ENCODE measurements at places on chromosomes 6 and 20.
A peak's percentile ranks its signal among the peaks of the same experiment; 100 is the strongest.

DNA sequence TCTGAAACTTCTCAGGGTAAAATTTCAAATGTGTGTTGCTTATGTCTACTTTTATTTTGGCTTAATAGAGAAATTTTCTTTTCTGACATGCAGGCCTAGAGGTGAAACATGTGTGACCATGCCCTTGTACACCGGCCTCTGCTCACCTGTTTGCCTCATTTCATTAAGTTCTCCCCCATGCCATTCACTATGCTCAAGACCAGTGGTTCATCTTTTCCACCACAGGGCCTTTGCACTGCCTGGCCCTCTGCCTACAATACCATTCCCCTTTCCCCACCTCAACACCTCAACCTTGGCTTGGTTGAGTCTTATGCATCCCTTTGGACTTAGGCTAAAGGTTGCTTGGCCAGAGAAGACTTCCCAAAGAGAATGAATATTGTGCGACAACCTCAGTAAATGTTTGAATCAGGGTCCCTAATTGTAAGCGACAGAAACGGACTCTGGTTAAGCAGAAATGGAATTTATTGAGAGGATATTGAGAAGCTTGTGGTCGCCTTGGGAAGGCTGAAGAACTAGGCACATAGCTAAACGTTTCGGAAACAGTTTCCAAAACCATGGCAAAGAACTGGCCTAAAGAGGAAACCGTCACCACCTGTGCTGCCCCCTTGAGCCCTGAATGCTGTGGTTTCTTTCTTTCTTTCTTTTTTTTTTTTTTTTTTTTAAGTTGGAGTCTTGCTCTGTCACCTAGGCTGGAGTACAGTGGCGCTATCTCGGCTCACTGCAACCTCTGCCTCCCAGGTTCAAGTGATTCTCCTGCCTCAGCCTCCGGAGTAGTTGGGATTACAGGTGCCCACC is 152.2 kb downstream of the SOX4 start:
- DNase-seq = no peak

DNA sequence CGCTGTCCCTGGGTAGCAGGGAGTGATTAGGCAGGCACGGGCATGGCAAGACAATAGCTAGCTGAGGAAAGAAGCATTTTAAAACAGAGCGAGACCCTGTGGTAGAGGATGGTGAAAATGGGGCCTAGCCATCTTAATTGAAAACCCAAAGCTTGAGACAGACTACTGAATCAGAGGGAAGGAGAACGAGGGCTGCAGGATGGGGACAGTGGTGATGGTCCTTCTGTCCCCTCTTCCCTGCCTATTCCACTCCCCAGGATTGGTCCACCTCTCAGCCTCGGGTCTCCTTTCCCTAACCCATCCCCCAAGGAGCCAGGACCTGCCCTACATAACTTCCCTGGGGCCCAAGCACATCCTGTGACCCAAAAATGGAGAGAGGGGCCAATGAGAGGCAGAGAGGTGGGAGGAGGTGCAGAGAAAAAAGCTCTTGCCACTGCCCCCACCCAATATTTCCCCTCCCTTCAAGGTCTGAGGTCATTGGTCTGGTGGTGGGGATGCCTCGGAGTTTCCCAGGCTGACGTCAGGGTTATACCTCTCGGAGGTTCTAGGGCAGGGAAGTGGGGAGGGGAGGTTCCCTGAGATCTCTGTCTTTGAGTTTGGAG is 884 bp upstream of the CUTA start:
- no peak for DNase-seq

DNA sequence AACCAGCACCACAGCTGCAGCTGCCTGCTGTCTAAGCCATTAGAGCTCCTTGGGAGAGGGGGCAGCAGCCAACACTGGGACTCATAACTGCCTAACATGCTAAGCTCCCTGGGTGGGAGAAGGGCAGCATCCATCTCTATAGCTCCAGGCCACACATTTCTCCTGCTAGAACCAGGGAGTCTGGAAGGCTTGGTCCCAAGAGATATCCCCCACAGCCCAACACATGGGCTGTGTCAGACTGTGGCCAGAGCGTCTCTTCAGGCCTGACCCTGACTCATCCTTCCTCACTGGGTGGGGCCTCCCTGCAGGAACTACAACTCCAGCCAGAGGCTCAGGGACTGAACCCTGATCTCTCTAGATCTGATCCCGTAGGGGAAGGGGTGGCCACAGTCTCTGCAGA is 411.1 kb downstream of the HDGFL1 start:
- peak; percentile 38 for DNase-seq

GRCh38 chr6:147040121-147040910 is 163.9 kb upstream of the STXBP5 start:
- no peak for DNase-seq

- no peak for DNase-seq
Measured at GRCh38 chr6:93163146-93163545, 256.2 kb downstream of the EPHA7 start.

DNA sequence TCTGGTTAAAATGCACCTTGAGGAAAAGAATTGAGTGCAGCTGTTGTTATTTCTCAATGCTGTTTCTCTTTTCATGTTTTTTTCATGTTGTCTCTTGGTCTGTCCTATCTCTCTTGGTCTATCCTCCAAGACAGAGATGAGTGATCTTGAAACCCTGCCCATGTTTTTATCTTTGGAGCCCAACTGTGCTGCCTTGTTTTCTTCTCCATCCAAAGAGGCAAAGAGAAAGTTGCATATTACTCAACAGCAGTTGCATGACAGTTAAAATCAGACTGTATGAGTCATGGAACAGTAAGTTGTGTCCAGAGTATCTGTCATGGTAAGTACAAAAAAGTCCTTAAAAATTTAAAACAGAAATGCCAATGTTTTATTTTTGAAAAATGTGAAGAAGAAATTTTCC is 26.2 kb downstream of the BCAS1 start:
- DNase-seq = peak; percentile 76

DNA sequence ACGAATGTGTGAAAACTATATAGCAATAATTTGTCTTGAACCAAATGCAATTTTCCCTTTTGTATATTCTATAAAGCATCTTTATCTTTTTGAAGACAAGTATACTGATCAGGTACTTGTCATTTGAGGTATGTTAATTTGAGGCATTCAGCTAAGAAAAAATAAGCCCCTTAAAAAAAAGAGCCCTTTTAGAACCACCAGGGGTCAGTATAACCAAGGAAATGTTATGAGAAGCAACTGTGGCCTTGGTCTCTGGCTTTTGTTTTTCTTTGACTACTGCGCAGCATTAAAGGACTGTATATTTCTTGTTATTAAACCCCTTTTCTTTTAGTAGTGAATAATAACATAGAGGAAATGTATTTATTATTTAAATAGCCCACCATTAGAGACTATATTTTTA is 43.1 kb downstream of the CD109 start:
- DNase-seq = peak; percentile 61

DNA sequence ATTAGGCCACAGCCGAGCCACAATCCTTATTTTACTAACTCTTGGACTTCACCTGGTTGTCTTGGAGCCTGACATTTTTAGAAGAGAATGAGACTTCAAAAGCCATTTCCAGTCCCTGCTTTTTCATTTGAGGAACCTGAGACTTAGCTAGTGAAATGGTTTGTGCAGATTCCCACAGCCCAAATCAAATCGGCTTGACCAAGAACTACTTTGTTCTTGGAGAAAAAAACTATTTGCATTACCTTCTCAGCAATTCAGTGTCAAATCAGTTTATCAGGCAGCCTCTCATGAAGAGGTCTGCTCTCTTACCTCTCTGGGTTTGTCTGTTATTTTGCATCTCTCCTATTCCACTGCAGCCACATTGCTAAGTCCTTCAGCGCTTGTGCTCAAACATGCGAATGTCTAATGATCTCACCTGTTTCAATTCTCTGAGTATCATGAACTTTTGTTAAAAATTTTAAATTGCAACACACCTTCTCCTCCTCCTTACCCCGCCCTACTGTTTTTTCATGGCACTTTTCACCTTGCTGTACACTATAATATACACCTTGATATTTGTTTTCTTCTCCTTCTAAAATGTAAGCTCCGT is 573 bp upstream of the IFNGR1 start:
- peak; percentile 41 for DNase-seq

- peak; percentile 13 for DNase-seq
Measured at GRCh38 chr6:83708546-83708969, 343 bp downstream of the SNAP91 start.

DNA sequence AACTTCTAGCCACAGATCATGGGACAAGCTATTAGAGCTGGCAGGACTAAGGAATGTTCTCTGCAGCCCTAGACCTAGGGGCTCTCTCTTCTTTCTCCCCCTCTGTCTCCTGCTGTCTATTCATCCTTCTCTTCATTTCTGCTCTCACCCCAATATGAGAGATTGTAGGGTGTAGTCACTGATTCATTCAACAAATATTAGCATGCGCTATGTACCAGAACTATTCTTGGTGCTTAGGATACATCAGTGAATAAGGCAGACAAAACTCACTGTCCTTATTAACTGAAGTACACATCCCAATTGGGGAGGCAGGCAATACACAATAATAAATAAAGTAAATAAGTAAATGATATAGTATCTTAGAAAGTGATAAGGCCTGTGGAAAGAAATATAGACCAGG is 14.7 kb upstream of the SIRPB2 start:
- DNase-seq = peak; percentile 63

DNA sequence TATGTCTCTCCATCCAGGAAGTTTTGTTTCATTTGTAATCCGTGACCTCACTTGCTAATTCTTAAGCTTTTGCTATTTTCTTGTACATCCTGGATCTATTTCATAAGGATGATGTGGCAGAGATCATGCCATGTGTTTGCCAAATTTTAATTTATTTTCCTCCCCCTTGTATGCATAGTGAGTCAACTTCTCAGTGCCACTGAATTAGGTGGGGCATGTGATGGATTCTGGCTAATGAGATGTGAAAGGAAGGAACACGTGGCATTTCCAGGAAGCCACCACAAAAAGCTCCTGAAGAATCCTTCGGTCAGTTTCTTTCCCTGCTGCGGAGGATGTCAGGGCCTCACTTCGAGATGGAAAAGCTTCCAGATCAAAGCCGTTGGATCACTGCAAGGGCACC is 86.2 kb upstream of the PRL start:
- DNase-seq = no peak

DNA sequence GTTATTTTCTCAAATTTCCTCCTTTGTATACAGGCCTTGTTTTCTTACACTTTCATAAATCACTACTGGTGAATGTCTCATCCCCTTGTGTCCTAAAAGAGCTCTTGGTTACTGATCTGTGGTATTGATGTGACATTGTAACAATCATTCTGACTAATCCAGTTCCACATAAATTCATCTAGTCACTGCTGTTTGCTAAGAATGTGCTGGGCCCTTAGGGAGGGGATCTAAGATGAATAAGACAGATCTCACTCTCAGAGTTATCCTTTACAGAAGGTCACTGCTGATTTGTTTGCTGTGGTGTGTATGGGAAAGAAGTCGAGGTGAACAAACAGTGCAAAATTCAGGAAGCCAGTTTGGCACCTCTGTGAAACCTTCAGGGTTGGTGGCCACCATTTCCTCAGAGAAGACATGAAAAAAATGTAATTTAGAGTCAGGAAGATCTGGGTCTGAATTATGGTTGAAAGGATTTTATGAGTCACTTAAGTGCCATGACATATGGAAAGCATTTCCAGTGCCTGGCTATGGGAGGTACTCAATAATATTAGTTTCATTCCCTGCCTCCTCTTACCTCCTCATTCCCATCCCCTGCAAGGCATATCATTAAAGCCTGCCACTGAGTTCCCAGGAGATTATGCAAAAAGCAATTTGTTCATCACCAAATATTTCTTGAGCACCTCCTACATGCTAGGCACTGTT is 121.8 kb downstream of the COL9A1 start:
- no peak for DNase-seq

DNA sequence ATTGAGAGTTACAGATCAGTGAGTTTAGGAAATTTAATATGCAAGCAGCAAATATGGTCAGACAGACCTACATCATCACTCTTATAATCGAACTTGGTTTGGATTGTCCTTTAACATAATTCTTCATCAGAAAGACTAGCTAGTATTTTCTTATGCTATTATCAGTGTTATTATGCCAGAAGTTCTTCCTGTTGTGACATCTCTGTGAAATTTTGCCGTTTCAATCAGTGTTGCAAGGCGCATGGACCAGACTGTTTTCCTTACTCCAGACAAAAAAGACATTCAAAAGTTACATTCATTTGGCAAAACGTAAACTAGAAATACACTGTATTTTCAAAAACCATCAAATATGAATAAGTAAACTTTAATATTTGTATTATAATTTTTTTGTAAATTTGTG is 5.7 kb upstream of the TENT5A start:
- no peak for DNase-seq

DNA sequence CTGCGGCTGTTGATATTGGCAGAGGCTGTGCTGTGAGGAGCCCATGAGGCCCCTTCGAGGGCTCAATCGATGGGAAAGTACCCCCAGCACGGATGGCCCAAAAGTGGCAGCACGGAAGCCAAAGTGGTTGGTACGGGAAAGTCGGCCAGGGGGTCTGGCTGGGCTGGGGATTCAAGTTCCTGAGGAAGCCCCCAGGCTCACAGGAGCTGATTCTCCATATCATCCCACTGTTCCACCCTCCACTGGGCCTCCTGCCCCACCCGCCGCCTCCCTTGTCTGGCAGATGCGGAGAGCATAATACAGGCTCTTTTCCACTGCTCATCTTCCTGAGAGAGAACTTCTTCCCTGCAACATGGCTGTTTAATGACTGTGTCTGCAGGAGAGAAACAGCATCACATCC is 217.8 kb upstream of the CST7 start:
- no peak for DNase-seq

DNA sequence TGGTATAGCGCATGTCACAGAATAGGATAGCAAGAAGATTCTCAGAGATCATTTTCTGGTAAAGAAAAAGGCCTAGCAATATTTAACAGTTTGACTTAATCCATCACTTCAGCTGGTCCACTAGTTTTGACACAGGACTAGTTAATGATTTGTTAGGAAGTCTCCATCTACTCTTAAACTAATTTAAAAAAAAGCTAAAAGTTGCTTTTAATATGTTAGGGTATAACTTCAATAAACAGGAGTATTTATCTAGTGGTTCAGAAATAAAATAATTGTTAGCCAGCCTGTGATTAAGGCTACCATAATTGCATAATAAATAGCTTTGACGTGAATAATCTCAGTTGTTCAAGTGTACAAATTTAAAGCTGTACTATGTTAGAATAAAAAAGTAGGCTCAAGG is 195.6 kb downstream of the FUT9 start:
- no peak for DNase-seq

DNA sequence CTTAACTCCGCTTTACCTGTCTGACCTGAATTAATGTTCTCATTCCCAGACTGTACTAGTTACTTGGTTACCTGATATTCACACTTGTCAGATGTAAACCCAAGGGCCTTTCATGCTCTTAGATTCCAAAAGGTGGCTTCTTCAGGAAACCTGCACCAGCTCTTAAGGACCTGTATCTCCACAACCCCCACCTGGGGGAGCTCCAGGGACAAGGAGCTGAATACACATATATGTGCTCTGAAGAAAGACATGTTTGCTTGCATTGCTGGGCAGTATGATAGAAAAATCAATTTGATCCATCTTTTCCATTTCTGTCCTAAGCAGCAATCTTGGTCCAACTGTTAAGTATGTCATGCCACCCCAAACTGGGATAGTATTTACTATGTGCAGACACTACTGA is 64.8 kb upstream of the POU3F2 start:
- DNase-seq = peak; percentile 67

- DNase-seq = no peak
Measured at GRCh38 chr6:157990321-157991066, 8.8 kb downstream of the SYNJ2 start.
